ENCODE measurements at places on chromosomes 2 and 18.
A peak's percentile ranks its signal among the peaks of the same experiment; 100 is the strongest.

- no peak for DNase-seq
Measured at GRCh38 chr2:45768208-45768607, 116.7 kb downstream of the PRKCE start.

GRCh38 chr2:220452561-220452960 is 825.1 kb downstream of the SLC4A3 start:
- peak; percentile 1 for DNase-seq

DNA sequence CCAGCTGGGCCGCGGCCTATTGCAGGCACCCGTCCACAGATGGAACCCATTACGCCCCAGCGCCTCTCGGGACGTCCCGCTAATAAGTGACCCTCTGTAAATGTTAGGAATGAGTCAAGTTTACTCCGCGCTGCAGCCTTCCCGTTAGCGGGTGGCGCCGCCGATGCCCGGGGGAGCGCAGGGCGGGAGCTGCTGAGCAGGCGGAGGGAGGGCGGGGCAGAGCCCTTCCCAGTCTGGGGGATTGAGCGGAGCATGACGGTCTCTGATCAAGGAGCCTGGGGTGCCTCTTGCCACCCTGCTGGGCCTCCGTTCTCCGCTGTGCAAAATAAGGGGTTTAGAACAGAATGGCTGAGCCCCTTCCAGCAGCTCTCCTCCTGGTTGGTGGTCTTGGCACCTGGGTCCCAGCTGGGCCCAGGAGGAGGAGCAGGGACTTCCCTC is 10.5 kb downstream of the CROCC2 start:
- peak; percentile 69 for DNase-seq

- DNase-seq, result no peak
Measured at GRCh38 chr18:24923138-24923537, 428.8 kb downstream of the ZNF521 start.

DNA sequence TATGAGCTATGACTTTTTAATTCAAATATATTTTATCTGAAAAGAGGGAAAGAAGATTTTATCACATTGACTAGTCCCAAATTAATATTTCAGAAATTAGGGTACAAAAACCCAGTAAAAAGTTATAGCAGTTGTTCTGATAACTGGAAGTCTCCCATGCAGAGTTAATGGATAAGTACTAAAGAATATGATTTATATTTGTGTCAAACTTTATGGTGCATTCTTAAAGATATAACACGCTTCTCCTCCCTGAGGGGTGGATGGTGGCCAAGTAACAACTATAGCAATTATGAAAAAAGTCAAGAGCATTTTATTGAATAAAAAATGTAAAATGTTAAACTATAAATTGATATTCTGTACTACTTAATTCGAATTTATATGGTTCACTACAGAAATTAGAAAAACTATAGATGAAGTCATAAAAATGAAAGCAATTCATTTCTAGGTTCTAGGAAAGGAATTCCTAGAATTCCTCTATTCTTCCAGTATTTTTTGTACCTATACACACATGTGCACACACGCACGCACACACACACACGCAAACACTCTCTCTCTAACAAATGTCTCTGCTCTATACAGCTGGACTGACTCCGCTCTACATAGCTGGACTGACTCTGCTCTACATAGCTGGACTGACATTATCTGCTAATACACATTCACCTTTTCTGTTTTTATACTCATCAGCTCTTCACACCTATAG is 111.3 kb downstream of the PRELID3A start:
- peak; percentile 28 for DNase-seq

DNA sequence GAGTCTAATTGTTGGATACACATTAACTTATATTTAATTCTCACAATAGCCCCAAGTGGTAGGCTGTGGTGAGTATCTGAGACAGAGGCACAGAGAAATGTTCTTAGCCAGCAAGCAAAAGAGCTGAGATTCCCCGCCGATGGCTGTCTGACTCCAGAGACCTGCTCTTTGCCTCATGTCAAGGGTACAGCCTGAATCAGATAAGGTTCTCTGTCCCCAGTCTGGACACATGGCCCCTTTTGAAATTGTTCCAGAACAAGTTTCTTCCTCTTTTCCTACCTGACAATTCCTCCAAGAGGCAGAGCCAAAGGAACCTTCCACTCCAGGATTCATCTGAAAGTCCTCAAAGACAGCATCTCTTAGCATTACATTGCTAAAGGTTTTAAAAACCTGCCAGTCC is 512.9 kb upstream of the TNP1 start:
- no peak for DNase-seq

GRCh38 chr2:8653485-8653884 is 28.4 kb upstream of the ID2 start:
- no peak for DNase-seq

Measured in fibroblast of villous mesenchyme (primary cell).